ENCODE measurements at places on chromosomes 7 and 10.
A peak's percentile ranks its signal among the peaks of the same experiment; 100 is the strongest.

GRCh38 chr10:109633846-109634245, 289.5 kb downstream of the XPNPEP1 start:
- no peak for DNase-seq

GRCh38 chr7:38169847-38170246, 8.2 kb upstream of the STARD3NL start:
- DNase-seq: no peak

- no peak for DNase-seq
Measured at GRCh38 chr7:55423277-55423711, 58.2 kb downstream of the LANCL2 start.

DNA sequence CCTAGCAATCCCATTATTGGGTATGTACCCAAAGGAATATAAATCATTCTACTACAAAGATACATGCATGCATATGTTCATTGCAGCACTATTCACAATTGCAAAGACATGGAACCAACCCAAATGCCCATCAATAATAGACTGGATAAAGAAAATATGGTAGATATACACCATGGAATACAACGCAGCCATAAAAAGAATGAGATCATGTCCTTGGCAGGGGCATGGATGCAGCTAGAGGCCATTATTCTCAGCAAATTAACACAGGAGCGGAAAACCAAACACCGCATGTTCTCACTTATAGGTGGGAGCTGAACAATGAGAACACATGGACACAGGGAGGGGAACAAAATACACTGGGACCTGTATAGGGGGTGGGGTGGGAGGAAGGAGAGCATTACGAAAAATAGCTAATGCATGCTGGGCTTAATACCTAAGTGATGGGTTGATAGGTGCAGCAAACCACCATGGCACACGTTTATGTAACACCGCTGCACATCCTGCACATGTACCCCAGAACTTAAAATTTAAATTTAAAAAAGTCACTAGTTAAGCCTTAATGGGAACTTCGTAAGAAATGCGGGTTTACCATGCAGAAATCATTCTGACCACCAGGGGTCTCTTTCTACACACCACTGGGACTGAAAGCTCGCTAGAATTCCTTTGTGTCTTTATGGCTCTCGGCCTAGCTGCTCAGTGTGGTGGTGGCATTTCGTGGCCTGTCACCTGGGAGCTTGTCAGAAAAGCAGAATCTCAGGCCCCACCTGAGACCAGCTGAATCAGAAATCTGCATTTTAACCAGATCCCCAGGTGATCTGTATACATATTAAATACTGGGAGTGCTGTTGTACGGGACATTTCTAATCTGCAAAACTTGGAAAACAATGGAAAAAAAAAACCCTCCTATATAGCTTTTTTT, 9.5 kb downstream of the ANKRD1 start:
- DNase-seq: peak; percentile 88

DNA sequence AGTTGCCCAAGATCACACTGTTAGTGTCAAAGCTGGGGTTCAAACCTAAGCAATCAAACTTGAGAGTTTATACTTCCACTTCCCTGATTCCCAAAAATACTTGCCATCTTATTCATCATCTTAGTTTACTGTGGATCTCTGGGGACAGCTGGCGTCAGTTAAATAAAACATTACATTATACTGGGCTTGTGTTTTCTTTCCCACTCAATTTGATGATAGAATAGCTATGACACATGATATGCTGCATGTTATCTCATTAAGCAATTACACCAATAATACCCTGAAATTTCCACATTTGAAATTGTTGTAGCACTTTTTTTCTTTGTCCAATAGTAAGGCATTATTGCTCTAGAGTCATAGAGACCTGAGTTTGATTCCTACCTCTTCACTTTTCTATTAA, 62.9 kb upstream of the MXI1 start:
- no peak for DNase-seq

GRCh38 chr10:95116869-95117269, 47.6 kb upstream of the CYP2C8 start:
- no peak for DNase-seq

GRCh38 chr10:21511946-21512572, 13.4 kb downstream of the SKIDA1 start:
- no peak for DNase-seq

Measured in DND-41 (cell line).